Inflammatory macrophage (primary cell): ENCODE measurements at places on chromosomes 16 and 17.
A peak's percentile ranks its signal among the peaks of the same experiment; 100 is the strongest.

DNA sequence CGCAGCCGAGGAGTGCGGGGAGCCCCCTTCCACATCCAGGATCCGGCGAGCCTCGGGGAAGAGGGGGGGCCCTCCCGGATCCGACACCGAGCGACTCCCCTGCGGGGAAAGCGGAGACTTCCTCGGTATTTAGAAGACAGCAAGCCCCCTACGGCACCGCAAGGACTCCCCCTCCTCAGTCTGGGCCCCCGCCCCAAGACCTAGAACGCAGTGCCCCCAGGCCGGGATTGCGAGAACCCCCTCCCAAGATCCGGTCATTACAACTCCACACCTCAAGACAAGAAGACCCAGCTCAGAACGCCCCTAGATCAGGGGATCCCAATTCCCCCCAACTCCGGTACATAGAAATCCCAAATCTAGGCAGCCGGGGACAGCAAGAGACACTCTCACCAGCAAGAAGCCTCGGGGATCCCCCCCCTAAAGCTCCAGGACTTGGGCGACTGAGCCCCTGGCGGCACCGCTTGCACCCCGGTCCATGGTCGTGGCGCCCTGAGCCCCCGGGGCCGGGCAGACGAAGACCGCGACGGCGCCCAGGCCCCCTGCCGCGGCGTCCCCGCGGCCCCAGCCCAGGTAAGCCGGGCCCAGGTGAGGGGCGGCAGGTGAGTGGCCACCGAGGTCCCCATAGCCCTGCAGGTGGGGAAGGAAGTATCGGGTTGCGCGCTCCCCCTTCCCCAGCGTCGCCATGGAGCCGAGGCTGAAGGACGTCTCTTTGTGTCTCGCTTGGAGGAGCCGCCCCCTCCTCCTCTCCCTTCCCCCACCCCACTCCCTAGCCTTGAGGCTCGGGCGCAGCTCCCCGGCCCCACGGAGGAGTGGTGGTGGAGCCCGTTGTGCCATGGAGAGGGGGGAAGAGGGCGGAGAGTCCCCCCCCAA, 641 bp downstream of the SBK1 start:
- DNase-seq, result no peak

DNA sequence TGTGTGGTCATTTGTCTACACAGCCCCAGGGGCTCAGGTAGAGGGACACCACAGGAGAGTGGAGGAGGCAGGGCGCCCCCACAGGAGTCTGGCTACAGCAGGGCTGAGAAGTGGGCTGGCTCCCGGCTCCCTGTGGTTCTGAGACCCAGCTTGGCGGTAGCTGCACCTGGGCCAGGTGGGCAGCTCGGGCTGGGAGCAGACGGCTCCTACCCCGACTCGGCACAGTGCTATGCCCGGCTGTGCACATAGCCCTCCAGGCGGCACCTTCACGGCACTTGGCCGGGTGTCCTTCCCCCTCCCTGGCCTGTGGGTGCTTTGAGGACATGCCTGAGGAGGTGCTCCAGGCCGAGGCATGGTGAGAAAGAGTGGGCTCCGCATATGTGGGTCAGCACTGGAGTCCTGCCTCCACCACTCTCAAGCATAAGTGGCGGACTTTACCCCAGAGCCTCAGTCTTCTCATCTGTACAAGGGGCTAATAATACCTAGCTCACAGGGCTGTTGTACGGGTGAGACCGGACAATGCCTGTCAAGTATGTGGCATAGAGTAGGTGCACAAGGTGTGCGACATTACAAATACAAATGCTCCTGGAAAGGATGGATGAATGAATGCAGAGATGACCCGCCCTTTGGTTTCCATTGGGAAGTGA, 50.1 kb upstream of the JPH3 start:
- DNase-seq, result no peak

- DNase-seq, result peak; percentile 82
Observed at GRCh38 chr17:17750881-17751280, 69.6 kb downstream of the RAI1 start.

DNA sequence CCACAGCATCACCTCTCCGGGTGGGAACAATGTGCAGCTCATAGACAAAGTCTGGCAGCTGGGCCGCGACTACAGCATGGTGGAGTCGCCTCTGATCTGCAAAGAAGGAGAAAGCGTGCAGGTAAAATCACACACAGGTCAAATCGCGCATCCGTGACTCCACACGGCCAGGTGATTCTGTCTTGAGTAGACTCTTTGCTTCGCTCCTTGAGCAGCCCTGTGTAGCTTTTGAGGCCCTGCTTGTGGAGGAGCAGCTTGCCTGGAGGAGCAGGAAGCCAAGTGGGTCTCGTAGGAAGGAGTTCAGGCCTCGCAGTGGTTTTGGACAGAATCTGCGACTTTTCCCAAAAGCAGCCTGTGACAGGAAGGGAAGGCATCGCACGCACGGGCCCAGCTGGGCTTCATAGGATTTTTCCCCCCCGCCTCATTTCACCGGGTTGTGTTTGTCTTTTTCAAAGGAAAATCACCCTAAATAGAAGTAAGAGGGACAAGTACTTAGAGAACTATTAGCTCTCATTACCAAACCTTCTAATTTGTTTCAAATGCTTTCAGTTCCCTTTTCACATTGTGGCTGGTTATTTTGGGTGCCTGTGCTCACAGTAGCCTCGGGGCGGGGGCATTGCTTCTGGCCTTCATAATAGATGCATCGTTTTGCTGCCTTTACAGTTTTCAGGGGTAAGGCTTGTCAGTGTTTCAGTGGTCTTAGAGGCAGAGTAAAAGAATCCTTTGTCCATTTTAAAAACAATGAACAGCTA, 71.5 kb downstream of the SEC14L1 start:
- DNase-seq, result peak; percentile 75

GRCh38 chr16:54422569-54422978, 136.0 kb upstream of the IRX3 start:
- DNase-seq, result no peak

GRCh38 chr16:75237398-75238131, 13.9 kb downstream of the BCAR1 start:
- DNase-seq, result no peak

DNA sequence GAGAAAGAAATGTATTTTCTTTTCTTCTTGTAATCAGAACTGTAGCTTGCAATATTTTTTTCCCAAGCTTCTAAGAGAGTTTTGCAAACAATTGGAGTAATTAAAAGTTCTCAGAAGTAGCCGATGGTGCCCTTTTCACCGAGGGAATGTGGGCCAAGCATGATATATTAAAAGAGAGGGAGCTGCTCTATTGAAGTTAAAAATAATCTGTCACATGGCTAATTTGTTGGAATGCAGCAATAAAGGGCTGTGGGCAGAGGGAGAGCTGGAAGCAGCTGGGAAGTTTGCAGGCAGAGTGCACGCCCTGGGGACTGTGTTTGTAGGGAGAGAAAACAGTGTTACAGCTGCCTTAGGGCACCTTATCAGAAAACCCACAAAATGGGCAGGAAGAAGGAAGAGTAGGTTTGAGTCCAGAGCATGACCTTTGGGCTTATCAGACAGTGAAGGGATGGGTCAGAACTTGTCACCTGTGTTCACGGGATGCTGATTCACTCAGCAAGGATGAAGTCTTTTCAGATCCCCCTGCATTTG, 18.5 kb upstream of the TERF2 start:
- DNase-seq, result no peak

DNA sequence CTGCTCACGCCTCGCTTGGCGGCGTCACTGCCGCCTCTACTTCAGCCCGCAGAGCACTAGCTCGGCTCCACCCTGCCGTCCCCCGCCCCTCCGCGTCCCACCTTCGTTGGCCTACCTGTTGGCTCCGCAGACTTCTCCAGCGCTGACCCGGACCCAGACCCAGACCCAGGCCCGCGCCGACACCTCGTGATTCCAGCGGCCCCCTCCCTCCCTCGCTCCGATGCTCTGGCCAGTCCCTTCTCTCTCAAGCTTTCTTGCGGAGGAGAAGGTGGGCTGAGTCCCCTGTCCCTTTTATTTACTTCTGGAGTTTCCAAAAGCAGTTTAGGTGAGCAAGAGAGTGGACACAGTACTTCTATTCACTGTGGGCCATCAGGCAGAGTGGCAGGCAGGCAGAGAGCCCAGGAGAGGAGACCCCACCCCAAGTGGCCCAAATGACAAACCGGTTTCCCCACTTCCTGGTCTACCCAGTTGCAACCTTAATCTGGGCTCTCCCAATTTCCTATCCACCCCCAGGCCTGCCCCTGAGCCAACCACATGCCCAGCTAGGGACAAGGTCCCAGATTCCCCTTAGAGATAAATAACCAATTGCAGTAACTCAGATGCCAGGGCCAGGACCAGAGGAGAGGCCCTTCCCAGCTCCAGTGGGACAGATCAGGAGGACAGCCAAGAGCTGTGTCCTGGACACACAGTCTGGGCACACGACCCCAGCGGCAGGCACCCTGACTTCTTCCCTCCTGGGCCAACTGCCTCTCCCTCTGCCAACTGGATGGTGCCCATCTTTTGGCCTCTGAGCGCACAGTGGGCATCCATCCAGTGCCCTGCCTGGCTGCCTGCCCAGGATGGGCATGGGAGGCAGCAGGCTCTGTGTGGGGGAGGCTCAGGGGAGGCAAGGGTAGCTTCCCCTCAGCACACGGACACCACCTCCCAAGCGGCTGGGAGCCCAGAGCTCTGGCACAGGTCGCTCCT, 1.2 kb upstream of the SRCIN1 start:
- DNase-seq, result no peak

DNA sequence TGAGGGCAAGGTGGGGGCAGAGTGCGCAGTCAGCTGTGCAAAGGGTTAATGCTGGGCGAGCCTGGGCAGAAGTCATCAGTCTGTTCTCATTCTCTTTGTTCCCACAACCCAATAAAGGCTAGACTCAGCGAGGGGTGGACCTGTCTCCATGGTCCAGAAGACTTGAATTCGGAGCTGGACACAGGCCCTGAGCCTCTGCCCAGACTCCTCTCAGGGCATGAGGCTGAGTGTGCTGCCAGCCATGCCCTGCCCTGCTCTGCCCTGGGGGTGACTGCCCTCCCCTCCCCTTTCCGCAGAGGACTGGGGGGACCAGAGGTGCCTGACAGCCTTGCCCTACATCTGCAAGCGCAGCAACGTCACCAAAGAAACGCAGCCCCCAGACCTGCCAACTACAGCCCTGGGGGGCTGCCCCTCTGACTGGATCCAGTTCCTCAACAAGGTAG, 54.5 kb downstream of the MRC2 start:
- DNase-seq, result no peak

GRCh38 chr16:16122264-16122663, 101.0 kb downstream of the ABCC6 start:
- no peak for DNase-seq

DNA sequence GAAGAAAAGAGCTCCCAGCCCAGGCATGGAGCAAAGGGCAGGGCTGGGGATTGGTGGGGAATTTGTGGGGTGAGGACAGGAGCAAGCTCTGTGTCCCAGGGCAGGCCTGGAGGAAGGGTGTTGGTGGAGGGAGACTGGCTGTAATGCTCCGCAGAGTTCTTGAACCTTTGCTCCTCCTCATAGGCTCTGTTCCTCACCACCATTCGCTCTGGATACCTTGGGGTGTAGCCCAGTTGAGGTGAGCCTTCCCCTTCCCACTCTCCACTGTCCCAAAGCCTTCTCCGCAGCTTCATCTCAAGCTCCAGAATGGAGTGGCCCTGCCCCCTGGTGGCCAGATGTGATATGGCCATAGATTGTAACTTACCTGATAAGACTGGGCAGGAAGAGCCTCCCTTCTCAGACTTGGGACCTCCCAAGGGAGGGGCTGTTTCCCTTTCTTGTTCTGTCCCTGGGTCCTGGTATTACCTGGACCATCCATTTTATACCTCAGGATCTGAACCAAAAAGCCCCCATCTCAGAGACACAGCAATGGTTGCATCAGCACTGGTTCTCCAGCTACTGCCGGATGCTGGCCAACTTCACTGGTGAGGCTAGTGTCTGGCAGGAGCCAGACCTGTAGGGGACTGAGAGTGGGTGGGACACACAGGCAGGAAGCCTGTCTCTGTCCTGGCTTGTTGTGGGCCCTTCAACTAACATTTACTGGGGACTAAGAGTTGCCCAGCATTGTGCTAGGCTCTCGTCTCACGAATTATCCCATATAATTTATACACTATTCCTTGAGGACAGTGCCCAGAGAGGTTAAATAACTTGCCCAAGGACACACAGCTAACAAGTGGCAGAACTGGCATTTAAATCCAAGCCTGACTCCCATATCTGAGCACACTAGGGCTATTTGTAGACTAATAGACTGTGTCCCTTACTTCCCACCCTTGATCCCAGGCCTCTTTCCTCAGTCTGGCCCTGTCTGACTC, 19.1 kb upstream of the STAC2 start:
- DNase-seq, result peak; percentile 82

DNA sequence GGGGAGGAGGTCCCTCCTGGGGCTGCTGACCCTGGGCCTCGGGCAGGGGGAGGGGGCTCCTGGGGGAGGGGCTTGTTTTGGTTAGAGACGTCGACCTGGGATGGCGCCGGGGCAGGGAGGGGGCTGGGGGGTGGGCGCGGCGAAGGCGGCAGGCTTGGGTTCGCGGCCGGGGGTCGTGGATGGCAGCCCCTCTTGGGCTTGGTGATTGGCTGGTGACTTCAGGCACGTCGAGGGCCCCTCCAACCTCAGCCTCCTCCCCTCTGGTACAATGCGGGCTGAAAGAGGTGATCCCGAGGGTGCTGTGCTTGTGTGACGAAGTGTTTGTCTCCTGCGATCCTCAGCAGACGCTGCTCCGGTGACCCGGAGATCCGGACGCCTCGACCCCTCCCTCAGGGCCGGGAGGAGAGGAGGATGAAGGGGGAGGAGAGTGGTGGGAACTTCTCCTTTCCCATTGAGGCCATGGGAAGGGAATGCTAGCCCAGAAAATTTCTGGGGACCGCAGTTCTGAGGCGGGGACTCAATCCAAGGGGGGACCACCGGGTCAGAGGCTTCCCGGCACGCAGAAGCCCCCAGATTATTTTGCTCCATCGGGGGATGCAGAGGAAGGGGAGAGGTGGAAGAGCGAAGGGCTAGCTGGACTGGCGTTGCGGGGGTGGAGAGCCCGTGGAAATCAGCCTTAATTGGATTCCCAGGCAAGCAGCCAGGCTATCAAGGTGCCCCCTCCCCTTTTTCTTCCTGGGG, 43.9 kb downstream of the RAI1 start:
- DNase-seq, result no peak

DNA sequence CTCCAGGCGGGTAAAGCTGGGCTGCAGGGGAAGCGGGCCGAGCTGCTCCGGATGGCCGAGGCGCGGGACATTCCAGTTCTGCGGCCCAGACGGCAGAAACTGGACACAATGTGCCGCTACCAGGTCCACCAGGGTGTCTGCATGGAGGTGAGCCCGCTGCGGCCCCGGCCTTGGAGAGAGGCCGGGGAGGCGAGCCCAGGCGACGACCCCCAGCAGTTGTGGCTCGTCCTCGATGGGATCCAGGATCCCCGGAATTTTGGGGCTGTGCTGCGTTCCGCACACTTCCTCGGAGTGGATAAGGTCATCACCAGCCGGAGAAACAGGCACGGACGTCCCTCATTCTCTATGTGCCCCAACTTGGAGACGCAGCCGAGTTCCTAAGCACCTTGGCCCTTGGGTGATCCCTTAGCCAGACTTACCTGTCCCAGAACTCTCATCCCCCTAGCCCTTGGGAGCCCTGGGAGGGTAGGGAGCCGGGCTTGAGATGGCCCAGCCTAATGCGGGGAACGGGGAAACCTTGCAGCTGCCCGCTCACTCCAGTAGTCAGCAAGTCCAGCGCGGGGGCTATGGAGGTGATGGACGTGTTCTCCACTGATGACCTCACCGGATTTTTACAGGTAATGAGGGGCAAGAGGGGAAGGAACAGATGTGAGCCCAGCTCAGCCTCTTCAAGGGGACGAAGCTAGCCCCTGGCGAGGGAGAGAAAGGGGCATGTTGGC, 806 bp downstream of the MRM1 start:
- no peak for DNase-seq

GRCh38 chr17:5238333-5238732, 3.7 kb upstream of the SCIMP start:
- DNase-seq, result no peak
